ENCODE measurements at places on chromosomes 7 and 10. TPM values are rescaled to one million over a fixed set of nuclear protein-coding genes. Genes with fewer than 3 reads are reported as not detected.
A peak's percentile ranks its signal among the peaks of the same experiment; 100 is the strongest.

The ITPRID1 gene
- total RNA-seq = not detected

The CCNY gene
- 72.0 TPM for total RNA-seq

The PKD2L1 gene
- not detected for total RNA-seq

GRCh38 chr10:16756561-16757221 lies 60.5 kb downstream of the RSU1 start:
- no peaks in the 10 kb centered on the region for H3K27me3 ChIP-seq
- peaks cover 4% of the 10 kb centered on the region for H3K4me1 ChIP-seq
- no peak overlapping the region for H3K4me3 ChIP-seq

DNA sequence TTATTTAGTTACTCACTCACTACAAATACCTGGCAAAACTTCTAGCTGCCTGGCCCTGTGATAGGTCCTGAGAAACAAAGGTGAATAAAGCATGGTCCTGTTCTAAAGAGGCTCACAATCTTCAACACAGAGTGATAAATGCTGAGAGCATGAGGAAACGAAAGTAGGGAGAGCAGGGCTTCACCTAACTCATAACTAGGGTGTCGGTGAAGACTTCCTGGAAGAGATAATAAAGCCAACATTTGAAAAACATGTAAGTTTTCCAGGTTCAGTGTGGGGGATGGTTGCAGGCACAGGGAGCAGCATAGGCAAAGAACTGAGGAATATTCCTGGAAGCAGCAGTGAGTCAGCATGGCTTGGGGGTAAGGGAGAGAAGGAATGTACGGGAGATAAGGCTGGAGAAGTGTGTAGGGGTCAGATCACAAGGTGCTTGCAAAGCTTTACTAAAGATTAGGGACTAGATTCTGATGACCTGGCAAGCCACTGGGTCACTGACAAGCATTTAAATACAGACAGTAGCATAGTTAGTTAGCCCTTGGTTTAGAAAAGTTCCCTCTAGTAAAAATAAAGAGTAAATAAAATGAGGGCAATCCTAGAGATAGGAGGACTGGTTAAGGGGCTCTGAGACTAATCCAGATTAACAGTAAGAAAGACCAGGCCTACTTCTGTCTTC lies 5.1 kb downstream of the KEL start:
- H3K4me1 ChIP-seq = no peaks in the 10 kb centered on the region
- H3K27me3 ChIP-seq = no peaks in the 10 kb centered on the region
- DNase-seq = no peak
- H3K36me3 ChIP-seq = no peaks in the 10 kb centered on the region
- H3K27ac ChIP-seq = no peak overlapping the region
- H3K4me3 ChIP-seq = no peak overlapping the region

GRCh38 chr10:36256948-36257356 lies 614.9 kb upstream of the FZD8 start:
- H3K27ac ChIP-seq = no peak overlapping the region
- DNase-seq = no peak
- H3K36me3 ChIP-seq = no peaks in the 10 kb centered on the region
- peaks cover 18% of the 10 kb centered on the region for H3K4me1 ChIP-seq

- H3K36me3 ChIP-seq = no peaks in the 10 kb centered on the region
- peaks cover 11% of the 10 kb centered on the region for H3K27me3 ChIP-seq
- no peak for DNase-seq
These were observed 483.7 kb upstream of the LRRN3 start for GRCh38 chr7:110607050-110607857.

GRCh38 chr7:33868166-33868565 lies 37.2 kb upstream of the BMPER start:
- H3K4me1 ChIP-seq = peaks cover 6% of the 10 kb centered on the region
- H3K36me3 ChIP-seq = no peaks in the 10 kb centered on the region
- H3K4me3 ChIP-seq = no peak overlapping the region
- H3K27me3 ChIP-seq = no peaks in the 10 kb centered on the region

GRCh38 chr10:35854661-35855060 lies 212.6 kb upstream of the FZD8 start:
- H3K4me1 ChIP-seq = no peaks in the 10 kb centered on the region
- H3K4me3 ChIP-seq = no peak overlapping the region
- H3K27me3 ChIP-seq = no peaks in the 10 kb centered on the region
- peaks cover 4% of the 10 kb centered on the region for H3K36me3 ChIP-seq

DNA sequence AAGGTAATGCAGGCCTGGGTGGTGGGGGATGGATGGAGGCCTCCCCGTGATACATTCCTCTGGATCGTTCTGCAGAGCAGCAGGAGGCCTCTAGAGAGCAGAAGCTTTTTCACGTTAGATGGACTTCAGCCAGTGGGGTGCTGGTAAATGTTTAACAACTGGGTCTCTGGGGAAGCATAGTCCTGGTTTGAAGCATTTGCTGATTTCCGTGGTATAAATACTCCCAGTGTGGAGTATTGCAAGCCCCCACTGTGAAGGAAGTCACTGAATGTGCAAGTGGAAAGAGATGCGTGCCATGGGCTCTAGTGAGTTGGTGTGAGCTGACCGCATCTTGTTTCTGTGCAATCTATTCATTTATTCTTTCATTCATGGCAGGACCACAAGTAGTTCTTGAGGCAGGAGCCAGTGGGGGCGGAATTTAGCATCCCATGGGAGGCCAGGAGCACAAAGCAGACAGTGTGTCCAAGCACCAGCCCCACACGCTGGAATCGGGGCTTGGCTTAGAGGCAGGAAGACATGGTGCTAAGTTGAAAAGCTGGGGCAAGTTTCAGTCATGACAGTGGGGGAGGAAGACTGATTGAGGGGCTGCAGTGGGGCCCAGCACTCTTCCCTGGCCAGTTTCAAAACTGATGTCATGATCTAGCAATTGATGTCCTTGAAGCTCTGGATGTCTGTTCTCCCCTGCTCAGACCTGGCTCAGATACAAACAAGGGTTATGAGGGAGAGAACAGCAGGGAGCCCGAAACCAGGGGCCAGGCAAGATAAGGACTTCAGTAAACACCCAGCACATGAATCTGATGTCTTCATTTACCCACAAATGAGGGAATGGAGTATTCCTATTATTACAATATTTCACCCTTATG lies 280.9 kb upstream of the LYZL1 start:
- DNase-seq = no peak
- H3K27me3 ChIP-seq = no peaks in the 10 kb centered on the region
- H3K27ac ChIP-seq = peak overlapping the region; percentile 72
- H3K4me3 ChIP-seq = no peak overlapping the region
- H3K36me3 ChIP-seq = peaks cover 2% of the 10 kb centered on the region

DNA sequence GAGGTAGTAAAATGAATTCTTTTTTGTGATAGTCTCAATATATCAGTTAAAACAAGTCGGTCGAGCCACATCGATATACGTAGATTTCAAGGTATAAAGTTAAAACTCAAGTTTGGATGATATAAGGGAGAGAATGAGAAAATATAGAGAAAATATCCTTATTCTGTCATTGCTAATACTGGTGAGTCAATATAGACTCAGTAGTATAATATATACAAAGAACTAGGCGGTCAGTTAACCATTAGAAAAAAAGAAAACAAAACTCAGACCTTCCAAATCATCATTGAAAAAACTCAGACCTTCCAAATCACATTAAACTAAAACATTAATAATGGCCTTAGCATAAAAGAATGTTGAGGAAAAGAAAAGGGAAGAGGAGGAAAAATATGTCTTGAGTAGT lies 817.1 kb upstream of the IGFBP3 start:
- H3K36me3 ChIP-seq = no peaks in the 10 kb centered on the region
- peaks cover 19% of the 10 kb centered on the region for H3K4me1 ChIP-seq
- peak overlapping the region; percentile 15 for H3K27ac ChIP-seq
- no peak for DNase-seq
- no peak overlapping the region for H3K4me3 ChIP-seq

DNA sequence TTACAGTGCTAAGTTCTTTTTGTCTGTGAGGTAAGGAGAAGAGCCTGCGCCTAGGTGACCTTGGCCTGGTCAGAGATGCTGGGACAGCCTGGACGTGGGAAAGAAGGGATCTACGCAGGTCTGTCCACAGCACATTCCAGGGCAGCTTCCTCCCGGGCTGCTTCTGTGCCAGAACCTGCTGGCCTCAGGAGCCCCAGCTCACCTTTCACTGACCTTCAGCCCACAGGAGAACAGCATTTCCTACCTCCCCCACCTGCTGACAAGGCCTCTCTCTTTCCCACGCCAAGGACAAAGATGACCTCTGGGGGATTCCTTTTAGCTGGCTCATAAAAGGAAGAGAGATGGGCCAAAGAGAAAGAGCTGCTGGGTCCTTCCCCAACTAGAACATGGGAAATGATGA lies 260.6 kb downstream of the KCNMA1 start:
- H3K36me3 ChIP-seq = peaks cover 9% of the 10 kb centered on the region
- H3K4me3 ChIP-seq = no peak overlapping the region
- no peaks in the 10 kb centered on the region for H3K27me3 ChIP-seq

DNA sequence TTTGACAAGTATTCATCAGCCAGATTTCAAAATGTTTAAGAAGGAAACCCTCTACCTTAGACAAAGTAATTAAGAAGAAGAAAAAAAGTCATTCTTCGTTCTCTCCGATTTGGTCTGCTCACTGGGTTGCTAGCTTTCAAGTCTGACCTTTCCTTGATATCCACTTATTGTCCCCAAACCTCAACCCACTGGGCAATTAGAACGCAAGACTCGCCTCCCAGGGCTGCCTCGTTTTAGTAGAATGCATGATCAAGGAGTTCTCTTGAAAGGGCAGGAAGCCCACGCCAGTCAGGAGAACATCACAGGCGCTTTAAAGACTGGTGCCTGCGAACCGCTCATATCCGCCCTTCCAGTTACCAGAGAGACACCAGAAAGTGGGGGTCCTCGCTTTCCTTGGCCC lies 637.7 kb downstream of the PARD3 start:
- DNase-seq = no peak
- peaks cover 23% of the 10 kb centered on the region for H3K4me1 ChIP-seq
- peaks cover 2% of the 10 kb centered on the region for H3K36me3 ChIP-seq
- no peak overlapping the region for H3K27ac ChIP-seq

DNA sequence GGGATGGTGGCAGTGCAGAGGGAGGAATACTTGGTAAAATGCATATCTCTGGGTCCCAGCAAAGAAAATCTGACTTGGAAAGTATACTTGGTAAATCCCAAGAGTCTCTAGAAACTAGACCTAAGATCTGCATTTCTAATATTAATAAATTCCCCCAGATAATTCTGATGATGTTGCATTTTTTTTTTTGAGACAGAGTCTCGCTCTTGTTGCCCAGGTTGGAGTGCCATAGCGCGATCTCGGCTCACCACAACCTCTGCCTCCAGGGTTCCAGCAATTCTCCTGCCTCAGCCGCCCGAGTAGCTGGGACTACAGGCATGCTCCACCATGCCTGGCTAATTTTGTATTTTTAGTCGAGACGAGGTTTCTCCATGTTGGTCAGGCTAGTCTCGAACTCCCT lies 97.9 kb upstream of the ANK3 start:
- no peak overlapping the region for H3K4me3 ChIP-seq
- DNase-seq = no peak
- no peaks in the 10 kb centered on the region for H3K36me3 ChIP-seq
- no peaks in the 10 kb centered on the region for H3K4me1 ChIP-seq

DNA sequence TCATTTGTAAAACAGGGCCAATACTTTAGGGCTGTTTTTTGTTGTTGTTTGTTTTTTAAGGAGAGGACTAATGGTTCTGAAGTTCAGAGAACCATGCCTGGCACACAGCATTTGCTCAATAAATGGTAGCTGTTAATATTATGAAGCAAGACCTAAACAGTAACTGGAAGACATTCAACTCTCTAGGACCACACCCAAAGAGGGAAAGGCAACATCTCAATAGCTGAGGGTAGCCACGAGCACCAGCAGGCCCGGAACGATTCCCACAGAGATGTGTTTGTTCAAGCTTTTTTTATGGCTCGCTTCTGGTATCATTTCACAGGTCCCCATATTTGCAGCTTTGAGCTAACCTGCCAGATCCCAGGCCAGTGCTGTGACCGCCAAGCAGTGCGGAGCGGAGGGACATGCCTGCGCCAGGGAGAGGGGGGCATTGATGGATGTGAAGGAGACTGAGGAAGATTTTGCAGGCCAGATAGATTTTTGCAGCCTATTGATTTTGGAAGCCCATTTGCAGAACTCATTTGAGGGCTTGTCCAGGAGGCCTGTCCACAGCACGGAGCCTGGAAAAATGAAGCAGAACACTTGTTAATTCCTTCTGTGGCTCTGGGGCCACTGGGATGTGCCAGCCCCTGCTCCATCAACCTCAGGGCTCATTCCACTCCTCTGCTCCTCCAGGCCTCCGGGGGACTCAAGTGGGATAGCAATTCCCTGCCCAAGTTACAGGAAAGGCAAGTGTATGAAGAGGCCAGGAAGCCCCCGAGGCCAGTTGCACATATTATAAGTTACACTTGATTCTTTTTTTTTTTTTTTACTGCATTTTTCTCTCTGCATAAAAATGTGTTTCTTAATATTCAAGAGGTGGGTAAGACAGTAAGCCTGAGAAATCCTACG lies 57.3 kb upstream of the FGFR2 start:
- H3K27me3 ChIP-seq = peaks cover 2% of the 10 kb centered on the region
- H3K36me3 ChIP-seq = no peaks in the 10 kb centered on the region
- H3K4me3 ChIP-seq = no peak overlapping the region
- H3K27ac ChIP-seq = no peak overlapping the region

GRCh38 chr10:132899751-132900065 lies 42.7 kb downstream of the CFAP46 start:
- H3K27ac ChIP-seq = no peak overlapping the region
- no peak for DNase-seq
- H3K27me3 ChIP-seq = peaks cover 37% of the 10 kb centered on the region
- H3K4me1 ChIP-seq = no peaks in the 10 kb centered on the region
- H3K4me3 ChIP-seq = no peak overlapping the region

DNA sequence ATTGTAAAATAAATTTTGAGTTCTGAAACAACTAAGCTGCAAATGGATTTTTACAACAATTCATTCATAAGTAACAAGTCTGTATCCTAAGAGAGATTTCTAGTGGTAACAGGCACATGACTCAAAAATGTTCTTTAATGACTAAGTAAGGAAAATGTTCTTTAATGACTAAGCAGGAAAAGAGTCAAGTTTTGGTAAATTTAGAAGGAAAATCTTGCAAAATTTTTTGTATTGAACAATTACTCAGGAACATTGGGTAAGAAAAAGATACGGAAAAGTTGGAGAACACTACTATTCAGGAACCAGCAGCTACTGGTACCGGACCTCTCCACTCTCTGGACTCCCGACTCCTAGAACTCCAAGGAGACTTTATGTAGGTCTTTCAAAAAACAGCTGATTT lies 33.5 kb downstream of the HYCC1 start:
- peak overlapping the region; percentile 81 for H3K27ac ChIP-seq
- no peak for DNase-seq
- H3K27me3 ChIP-seq = no peaks in the 10 kb centered on the region
